Neural progenitor cell (in vitro differentiated cells): ENCODE measurements at places on chromosomes 1 and 21.

DNA sequence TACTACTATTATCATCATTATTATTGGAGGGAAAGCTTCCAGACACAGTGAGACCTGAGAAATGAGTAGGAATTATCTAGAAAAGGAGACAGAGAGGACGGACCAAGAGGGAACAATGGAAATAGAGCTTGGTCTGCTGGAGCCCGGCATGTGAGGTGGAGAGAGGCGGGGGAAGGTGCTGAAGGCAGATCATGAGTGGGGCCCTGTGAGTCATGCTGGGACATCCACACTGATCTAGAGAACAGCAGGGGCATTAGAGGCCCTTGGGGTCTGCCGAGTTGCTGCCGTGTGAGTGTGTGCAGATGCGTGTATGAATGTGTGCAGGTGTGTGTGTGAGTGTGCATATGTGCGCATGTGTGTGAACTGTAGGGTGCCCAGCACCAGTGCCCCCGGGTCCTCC lies 65.7 kb downstream of the TMCO4 start:
- no peak for DNase-seq

DNA sequence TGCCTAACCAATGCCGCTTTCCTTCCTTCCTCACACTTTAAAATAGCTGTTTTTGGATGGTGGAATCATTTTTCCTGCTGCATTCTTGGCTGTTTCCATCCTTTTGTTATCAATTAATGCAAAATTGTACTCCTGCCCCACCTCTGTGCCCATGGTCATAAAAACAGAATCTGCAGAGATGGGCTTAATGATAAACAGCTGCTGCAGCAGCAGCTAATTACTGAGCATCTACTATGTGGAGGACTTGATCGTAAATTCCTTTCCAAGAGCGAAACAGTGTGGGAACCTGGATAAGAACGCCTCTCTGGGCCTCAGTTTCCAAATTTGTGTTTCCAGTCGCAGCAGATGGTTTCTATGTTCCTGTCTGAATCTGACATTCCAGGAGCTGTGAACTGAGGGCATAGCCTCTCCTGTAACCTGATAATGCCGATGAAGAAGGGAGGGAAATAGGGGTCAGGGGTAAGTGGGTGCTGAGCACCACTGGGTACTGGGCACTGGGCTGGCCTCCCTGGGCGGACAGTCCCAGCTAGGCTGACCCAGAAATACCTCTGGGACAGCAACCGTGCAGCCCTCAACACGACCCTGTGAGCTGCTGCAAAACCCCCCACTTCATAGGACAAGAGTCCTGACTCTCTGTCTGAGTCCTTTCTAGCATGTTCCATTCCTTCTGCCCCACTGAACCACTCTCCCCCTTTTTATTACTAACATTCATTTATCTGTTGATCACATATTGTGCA lies 121.7 kb downstream of the DMRTB1 start:
- DNase-seq, result no peak

GRCh38 chr1:25821112-25821476 lies 1.3 kb downstream of the MTFR1L start:
- no peak for DNase-seq

DNA sequence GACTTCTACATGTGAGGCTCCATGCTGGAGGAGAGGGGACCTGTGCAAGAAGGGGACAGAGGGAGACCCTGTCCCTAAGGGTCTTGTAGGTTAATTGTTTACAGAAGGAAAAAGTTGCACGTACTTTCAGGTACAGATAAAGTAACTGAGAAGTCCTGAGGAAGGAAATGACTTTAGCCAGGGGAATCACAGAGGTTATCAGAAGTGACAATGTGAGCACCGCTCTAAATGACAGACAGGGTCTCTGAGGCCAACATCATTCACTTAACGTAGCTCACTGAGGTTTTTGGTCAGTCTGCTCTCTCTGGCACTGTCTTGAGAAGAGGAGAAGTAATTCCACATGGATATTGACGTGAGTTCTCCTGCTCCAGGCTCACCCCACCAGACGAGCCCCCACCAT lies 12.0 kb downstream of the TAF5L start:
- DNase-seq, result no peak

DNA sequence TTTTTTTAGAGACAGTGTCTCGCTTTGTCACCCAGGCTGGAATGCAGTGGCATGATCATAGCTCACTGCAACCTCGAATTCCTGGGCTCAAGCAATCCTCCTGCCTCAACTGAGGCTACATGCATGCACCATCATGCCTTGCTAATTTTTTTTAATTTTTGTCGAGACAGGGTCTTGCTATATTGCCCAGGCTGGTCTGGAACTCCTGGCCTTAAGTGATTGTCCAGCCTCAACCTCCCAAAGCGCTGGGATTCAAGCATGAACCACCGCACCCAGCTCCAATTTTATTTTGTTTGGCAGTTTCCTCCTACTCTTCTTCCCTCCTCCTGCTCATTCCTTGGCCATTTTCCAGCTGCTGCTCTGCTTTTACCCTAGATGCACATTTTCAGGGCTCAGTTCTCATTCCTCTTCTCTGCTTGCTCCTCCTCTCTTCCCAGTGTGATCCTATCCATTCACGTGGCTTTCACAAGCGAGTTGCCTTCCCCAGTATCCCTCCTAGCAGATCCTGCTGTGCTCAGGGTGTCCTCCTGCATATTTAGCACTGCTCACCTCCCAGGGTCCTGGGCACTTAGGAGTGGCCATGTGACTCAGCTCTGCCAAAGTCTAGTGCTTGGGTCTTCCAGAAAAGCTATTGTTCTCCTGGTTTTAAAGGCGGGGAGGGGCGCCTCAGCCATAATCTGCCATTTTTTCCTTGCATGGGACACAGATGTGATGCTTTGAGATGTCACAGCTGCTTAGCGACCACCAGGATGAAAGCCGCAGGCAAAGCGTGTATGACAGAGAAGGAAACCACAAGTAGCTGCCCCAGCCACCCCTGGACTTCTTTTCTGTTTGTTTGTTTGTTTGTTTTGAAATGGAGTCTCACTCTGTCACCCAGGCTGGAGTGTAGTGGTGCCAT lies 33.7 kb downstream of the PSEN2 start:
- DNase-seq, result no peak

DNA sequence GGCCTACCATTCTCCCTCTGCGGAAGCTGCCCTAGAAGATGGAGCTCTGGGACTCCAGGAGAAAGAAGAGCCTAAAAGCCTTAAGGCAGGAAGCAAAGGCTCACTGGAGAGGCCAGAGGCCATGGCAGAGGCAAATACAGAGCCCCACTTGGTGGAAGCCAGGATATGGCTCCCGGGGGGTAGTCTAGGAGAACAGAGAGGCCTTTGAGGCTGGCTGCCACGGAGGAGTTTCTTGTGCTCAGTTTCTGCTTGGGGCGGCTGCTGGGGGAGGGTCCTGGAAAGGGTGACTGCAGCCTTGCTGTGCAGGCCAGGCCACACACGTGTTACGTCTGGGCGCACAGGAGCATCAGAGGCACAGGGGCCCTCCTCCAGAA lies 5.4 kb downstream of the CC2D1B start:
- no peak for DNase-seq

- DNase-seq, result no peak
Measured at GRCh38 chr1:94504601-94505000, 37.0 kb downstream of the F3 start.

DNA sequence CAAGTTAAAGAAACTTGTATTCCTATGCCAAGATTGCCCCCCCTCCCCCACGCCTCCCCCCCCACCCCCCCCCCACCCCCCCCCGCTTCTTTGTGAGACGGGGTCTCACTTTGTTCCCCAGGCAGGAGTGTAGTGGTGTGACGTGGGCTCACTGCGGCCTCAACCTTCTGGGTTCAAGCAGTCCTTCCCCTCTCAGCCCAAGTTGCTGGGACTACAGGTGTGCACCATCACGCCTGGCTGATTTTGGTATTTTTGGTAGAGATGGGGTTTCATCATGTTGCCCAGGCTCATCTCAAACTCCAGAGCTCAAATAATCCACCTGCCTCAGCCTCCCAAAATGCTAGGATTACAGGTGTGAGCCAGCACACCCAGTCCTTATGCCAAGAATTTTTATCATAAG lies 136.6 kb downstream of the POU2F1 start:
- no peak for DNase-seq

DNA sequence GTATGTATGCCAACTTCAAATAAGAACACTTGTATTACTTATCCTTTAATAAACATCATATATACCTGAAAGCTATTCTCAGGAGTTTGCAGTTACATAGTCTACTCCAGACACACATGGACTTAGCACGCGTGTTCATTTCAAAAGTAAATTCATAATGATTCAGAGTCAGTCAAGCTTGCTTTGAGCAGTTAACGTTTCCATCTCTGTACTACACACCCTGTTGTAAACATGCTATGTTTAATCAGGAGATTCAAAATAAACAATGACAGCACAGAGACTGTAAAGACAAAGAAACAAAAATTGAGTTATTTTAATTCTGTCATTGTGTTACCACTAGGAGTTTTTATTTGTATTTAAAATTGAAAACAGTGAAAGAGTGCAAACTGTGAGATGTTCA lies 119.6 kb downstream of the NRIP1 start:
- DNase-seq, result no peak

DNA sequence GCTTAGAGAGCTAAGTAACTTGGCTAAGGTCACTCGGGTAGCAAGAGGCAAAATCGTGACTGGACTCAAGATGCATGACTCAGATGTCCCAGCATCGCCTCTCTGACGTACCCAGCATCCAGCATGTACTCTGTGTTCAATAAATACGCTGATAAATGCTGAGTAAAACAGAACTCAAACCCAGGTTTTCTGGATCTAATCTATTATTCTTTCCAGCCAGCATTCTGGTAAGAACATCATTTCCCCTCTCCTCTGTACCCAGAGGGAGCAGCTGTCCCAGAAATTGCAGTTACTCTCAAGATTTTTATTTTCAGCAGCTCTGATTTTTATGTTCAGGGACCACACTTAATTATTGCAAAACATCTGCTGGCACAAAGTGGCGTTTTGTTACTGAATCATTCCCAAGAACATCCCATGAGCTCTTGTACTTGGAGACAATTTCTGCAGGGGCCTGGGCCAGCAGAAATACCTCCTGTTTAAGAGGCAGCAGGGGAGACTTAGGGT lies 249.0 kb downstream of the PRDM2 start:
- no peak for DNase-seq

GRCh38 chr1:192747301-192747700 lies 61.5 kb upstream of the RGS2 start:
- DNase-seq, result no peak

DNA sequence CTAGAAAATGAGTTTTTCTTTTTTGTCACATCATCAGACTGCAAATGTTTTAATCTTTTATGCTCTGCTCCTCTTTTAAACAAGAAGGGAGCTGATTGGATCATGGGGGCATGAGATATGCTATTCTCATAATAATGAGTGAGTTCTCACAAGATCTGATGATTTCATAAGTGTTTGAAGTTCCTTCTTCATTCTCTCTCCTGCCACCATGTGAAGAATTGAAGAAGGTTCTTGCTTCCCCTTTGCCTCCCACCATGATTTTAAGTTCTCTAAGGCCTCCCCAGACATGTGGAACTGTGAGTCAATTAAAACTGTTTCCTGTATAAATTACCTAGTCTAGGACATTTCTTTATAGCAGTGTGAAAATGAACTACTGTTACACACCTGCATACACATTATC lies 218.2 kb downstream of the NRIP1 start:
- DNase-seq, result no peak

DNA sequence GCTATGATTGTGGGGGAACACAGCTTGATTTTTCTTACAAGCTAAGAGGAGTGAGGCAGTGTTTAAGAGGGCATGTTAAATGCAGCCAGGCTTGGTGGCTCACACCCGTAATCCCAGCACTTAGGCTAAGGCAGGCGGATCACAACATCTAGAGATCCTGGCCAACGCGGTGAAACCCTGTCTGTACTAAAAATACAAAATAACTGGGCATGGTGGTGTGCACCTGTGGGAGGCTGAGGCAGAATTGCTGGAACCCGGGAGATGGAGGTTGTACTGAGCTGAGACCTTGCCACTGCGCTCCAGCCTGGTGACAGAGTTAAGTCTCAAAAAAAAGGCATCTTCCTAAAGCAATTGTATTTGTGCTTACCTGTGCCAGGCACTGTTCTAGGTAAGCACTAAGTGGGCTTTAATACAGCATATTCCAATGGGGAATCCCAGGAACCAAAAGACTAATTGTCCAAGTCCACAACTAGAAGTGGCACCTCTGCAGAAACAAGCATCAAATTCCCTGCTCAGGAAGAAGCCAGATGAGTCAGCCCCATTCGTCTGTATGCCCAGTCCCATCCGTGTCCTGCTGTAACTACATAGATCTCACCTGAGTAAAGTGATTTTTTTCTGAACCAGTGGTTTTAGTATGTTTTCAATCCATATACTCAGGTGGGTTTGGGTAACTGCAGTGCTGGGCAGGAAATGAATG lies 4.6 kb downstream of the RCC1 start:
- DNase-seq, result no peak

- no peak for DNase-seq
Measured at GRCh38 chr1:117051224-117052064, 8.7 kb upstream of the TTF2 start.

DNA sequence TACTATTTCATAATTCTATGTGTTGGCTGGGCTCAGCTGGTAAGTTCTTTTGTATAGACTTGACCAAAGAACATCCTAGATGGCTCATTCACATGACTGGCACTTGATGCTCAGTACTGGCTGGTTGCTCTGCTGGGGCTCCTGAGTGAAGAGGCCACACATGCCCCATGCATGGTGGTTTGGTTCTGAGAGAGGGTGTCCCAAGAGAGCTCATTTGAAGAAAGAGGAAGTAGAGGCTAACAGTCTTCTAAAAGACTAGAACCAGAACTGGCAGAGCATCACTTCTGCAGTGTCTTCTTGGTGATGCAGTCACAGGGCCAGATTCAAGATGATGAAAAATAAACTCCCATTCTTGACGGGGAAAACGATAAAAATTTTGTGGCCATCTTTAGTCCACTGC lies 5.2 kb upstream of the BACH1 start:
- no peak for DNase-seq

DNA sequence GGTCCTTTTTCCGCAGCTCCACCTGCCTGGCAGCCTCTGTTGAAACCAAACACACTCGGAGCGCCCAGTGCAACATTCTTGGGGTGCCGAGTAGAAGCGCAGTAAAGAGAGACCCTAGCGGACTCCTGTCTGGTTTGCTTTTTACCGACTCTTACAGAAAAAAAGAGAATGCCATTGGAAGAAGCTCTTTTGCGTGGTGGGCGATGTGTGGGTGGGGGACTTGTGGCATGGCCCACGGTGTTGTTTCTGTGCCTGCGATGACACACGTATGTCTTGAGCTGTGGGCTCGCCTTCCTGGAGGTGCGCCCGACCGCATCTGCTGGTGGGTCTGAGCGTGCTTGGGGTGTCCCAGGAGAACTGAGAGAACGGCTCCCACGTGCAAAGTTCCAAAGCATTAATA lies 7.3 kb upstream of the BARHL2 start:
- DNase-seq, result no peak
